Mesenteric fat pad (tissue), 1 donor: ENCODE measurements at places on chromosomes 3 and 15. TPM values are rescaled to one million over a fixed set of nuclear protein-coding genes. Genes with fewer than 3 reads are reported as not detected.

DNA sequence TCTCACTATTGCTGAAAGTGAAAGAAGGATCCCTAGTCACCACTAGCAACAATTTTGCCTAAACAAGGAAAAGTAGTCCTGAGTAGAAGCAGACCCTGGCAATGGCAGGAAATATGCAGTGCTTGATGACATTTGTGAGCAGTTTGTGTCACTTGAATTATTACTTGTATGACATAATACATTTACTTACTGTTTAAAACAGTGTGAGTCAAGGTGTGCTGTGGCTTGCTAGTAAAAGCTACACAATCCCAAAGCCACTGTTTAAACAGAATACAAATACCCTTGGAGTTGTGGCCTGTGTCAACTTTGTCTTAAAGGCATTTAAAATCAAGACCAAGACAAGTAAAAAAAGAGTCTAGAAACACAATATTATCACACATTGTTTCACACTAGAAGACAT lies 775.4 kb downstream of the ROBO1 start:
- no peak for DNase-seq

- no peak for DNase-seq
Measured at GRCh38 chr3:156721687-156722618, 47.6 kb downstream of the TIPARP start.

DNA sequence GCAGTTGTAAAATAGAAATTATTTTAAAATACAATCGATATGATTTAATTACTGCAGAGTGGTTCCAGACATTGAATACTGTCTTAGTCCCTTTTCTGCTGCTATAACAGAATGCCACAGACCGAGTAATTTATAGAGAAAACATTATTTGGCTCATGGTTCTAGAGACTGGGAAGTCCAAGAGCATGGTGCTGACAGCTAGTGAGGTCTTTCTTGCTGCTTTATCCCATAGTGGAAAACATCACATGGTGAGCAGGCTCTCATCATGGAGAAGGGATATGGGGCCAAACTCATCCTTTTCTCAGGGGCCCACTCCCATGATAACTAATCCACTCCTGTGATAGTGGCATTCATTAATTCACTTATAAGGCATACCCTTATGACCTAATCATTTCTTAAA lies 120.0 kb upstream of the TBL1XR1 start:
- DNase-seq: no peak

DNA sequence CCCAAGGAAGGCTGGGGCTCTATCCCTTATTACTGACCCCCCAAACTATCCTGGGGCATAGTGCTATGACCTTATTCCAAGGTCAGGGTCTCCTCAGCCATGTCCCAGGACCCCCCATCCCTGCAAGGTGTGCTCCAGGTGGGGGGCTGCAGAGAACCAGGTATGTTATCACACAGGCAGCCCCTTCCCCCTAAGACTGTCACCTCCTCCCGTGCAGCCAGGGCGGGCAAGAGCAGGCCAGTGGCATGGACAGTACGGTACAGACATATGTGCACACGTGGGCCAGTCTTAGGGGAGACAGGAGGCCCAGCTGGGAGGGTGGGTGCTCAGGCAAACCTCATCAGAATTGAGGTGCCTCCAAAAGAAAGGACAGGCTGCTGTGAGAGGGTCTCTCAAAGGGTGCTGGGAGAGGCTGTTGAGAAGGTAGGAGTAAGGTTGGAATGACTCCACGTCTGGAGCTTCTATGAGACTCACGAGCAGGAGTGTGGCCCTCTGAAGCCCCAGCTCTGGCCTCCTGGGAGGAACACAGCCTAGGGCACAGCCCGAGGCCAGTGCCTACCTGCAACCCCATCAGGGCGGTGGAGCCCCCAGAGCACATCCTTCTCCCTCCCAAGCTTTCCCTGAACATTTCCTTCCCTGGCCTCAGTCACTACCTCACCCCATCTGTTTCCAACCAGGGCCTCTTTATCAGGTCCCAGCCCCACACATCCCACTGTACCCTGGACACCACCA lies 1.7 kb upstream of the COL7A1 start:
- no peak for DNase-seq

- DNase-seq: no peak
Measured at GRCh38 chr15:36495456-36495991, 83.9 kb upstream of the CDIN1 start.

The SERINC4 gene
- 0.22 TPM for total RNA-seq

The REC114 gene
- not detected for total RNA-seq
